ENCODE measurements at places on chromosomes 11 and 22. TPM values are rescaled to one million over a fixed set of nuclear protein-coding genes. Genes with fewer than 3 reads are reported as not detected.

- peak; percentile 65 for DNase-seq
Measured at GRCh38 chr11:12397931-12398334, 20.6 kb downstream of the PARVA start.

DNA sequence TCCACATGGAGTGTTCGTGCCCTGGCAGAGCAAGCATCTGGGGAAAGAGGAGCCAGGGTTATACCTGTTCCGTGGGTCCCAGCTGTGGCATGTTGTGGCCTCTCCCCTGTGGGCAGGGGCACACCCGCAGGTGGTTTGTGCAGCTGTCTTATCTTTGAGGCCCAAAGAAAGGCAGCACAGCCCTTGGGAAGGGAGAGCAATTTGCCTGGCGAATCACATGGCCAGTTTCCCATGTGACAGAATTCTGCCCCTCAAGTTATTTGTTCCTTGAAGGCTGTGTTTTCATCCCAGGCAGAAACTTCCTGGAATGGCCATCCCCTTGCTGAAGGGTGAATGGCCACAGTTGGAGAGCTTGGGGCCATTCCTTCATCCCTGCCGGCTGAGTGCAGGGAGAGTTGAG lies 16.4 kb upstream of the COX8A start:
- DNase-seq, result no peak

Gene SCGB1C1
- not detected for total RNA-seq

GRCh38 chr11:115325523-115325922 lies 178.7 kb downstream of the CADM1 start:
- no peak for DNase-seq

Gene SULT4A1
- total RNA-seq, result 0.08 TPM

GRCh38 chr22:44068422-44069191 lies 44.5 kb downstream of the PARVB start:
- peak; percentile 36 for DNase-seq

Gene OR4D11
- total RNA-seq, result not detected

GRCh38 chr22:19133561-19133960 lies 2.5 kb downstream of the TSSK2 start:
- DNase-seq, result no peak

GRCh38 chr11:10639350-10639749 lies 54.2 kb downstream of the IRAG1 start:
- DNase-seq, result no peak

Gene SCN2B
- total RNA-seq, result 24.9 TPM

DNA sequence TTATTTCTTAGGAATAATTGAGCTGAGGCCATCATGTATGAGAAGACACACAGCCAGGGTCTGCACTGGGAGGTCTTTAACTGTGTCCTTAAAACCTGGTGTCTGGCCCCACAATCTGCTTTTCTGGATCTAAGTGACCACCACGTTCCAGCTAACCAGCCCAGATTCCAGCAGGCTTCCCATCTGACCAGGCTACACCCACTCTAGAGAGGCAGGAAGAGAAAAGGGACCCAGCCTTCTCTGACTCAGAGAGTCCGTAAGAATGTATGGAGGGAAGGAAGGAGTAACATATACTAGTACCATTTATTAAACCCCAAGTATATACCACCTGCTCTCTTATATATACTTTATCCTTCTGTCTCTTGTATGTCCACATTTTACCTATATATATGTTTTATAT lies 80.1 kb downstream of the LDLRAD3 start:
- no peak for DNase-seq

- no peak for DNase-seq
Measured at GRCh38 chr11:28729339-28729738, 621.2 kb downstream of the METTL15 start.

DNA sequence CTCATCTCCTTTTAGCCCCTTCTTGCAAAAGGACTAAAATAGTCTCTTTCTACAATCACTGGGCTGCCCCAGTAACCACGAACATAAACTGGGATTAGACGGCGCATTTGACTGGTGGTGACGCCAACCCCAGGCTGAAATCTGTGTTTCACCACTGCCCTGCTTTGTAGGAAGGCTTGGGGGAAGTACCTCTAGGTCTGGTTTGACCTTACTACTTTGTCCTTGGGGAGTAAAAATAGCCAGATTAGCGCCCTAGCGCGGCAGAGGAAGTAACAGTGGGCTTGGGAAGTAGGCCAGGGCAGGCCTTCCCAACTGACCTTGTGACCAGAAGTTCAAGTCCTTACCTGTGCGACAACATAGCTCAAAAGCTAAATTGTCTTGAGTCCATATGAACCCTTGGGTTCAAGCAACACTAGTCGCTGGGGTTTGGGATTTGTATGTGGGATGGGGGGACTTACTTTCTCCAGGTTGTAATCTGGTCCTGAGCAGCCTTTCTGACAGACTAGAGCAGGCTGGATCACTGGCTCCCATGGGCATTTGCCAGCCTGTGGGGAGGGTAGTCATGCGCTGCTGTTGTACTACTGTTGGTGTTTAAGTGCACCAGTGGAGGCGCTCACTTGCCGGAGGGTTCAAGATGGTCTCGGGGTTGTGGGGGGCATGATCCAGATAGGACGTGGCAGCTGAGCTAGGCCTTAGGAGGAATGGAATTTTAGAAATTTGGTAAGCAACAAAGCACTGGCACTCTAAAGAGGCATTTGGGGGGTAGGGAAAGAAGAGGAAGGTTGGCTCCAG lies 953 bp upstream of the PACS1 start:
- peak; percentile 40 for DNase-seq

- no peak for DNase-seq
Measured at GRCh38 chr11:27100534-27100933, 59.9 kb downstream of the BBOX1 start.

DNA sequence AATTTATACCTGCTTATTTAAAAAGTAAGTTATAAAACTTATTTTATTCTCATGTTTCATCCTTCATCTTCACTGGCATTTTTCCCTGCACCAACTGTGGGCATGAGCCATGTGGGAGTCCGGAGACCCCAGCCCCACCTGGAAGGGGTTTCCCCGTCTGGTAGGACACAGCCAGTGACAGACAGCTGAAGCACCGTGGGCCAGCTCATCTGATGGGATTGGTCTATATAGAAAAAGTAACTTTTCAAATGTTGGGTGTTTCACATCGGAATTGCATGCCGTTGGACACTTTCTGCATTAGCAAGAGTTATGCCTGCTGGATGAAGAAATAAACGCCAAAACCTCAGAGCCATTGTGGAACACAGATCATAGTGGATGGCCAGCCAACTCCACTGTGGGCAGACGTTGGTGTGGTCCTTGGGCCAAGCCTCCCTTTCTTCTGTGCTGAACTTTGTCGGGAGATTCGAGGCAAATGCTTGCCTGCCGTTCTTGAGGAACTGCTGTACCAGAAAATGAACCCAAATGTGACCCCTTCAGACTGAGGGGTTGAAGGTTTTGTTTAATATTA lies 1329.3 kb downstream of the TBC1D22A start:
- DNase-seq, result no peak

Gene OR2AT4
- not detected for total RNA-seq

Gene TPH1
- total RNA-seq, result not detected

DNA sequence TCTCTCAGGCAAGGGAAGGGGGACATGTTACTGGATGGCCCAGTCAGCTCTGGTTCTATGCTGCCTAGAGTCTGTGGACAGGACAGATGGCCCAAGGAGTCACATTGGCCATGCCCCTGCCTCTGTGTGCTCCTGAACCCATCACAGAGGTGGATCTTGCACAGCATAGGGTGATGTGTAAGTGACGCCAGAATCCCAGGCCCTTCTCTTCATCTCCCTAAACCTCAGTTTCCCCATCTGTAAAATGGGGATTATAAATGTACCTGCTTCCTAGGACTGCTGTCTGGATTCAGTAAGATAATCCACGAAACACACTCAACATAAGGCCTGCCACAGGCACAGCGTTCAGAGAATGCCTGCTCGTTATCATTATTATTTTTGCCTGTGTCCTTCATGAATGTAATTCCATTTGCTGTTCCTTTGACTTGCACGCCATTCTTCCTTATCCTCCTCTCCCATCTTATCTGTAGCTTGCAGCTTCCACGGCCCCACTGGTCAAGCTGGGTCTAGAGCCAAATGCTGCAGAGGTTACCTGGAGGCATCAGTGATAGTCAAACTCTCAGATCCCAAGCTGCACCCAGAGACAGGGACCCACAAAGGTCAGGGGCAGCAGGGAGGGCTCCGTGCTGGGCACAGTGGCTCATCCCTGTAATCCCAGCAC lies 207.0 kb downstream of the MN1 start:
- no peak for DNase-seq

DNA sequence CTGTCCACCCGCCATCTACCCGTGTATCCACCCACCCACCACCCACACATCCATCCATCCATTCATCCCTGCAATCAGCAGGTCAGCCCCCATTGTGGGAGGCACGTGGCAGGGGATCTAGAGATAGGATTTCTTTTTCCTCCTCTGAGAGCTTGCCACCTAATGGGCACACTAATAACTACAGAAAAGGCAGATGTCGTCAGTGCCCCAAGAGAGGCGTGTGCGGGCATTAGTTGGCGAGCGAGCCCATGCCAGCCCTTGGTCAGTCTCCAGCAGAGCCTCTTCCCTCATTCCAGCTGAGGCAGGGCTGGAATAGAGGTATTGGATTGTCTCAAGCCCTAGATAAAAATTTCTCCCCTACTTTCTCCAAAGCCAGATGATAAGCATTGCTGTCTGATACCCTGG lies 9.7 kb downstream of the USP2 start:
- no peak for DNase-seq

Gene KLHL22
- total RNA-seq, result 16.1 TPM

DNA sequence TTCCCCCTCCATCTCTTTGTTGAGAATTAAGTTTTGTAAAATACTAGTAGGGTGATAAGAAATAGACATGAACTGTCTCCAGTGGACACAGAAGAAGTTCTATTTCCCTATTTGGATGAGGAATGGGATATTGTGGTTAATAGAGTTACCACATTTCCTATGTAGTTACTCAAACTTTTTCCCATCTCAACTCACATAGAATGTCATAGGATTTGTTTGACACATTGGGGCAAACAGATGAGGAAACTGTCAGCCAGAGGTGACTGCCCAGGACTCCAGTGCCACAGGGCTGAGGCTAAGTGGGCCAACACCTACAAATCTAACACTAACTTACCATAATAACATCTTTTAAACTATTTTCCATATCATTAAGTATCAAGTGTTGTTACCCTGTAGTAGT lies 58.3 kb downstream of the CCDC83 start:
- DNase-seq, result no peak

Gene KCNK7
- total RNA-seq, result 0.85 TPM

Gene MS4A4E
- total RNA-seq, result 0.93 TPM

DNA sequence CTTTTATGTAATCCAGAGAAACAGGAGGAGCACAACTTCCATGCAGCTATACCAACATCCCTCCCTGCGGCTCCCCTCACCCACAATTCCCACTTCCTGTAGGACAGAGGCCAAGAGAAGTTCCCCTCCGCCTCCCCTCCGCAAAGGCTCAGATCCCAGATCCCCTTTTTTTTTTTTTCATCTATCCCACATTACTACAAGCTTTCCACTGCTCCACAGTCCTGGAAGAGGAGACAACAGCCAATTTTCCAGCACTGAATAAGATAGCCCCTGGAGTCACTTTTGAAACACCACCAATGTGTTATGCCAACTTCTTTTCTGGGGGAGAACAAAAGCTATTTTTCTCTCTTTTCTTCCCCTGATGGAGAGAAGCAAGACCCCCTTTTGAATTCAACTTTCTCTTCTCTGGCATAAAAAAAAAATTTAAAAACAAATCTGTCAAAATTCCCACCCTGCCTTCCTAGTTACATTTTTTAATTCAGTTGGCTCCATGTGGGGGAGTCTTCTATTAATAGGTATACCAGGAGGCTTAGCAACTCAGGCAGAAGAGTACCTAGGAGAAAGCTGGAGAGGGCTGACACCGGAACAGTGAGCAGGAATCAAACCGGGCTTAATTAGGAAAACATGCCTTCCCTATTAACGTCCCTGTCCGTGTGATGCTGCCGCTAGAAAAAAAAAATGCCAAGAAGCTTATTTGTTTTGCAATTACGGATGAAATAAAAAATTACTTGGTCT lies 543.4 kb downstream of the BUD13 start:
- no peak for DNase-seq

DNA sequence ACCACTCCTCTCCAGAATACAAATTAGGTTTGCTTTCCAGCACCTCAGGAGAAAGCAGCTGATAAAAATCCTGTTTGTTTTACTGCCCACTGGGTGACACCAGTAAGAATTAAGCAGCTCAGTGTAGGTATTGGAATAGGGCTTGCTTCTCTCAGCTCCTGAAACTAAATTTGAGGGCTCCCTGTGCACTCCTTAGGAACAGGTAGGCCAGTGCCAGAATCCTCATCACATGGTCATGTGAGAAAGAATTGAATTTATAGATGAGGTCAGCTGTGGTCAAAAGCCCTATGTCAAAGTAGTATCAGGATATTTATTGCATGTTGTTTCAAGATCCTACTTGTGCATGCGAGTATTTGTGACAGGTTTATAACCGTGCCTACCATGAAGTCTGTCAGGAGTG lies 1.0 kb downstream of the PRSS23 start:
- DNase-seq, result no peak

GRCh38 chr11:35302398-35302797 lies 117.0 kb downstream of the SLC1A2 start:
- no peak for DNase-seq

- DNase-seq, result no peak
Measured at GRCh38 chr11:59865031-59865430, 1.3 kb downstream of the TCN1 start.

DNA sequence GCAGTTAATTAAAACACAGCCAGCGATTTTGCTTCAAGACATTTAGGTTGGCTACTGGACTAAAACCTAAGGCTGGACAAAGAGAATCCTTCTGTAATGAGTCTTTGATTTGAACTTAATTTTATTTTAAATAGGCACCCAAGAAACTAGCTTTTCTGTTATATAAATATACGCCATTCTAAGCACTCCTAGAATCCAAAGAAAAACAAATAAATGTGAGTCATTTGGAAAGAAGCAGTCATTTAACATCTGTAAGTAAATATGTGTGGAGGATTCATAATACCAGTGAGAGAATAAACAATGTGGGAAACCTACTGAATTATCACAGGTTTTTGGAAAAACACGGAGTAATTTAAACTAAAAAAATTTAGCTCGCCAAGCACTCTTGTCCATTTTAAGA lies 1.2 kb upstream of the TECTA start:
- no peak for DNase-seq

Gene KRTAP5-11
- not detected for total RNA-seq

DNA sequence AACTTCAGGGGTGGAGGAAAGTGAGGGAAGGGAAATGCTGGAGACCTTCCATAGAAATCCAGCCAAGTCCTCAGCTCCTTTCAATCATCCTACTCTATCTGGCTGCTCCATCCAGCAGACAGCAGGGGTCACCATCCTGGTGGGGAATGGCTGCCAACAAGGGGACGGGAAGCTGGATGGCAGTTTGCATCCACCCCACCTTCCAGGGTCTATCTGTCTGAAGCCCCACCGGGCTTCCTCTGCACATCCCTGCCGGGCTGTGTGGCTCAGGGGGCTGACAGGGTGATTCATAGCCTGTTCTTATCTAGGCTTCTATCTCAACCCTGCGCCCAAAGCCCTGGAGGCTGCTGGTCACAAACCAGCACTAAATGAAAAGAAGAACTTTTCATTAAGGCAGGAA lies 1.1 kb downstream of the SYTL2 start:
- DNase-seq, result no peak

All from left ventricle myocardium inferior (tissue), 1 donor.